ENCODE measurements at places on chromosomes 2 and 18.

- no peak for DNase-seq
Measured at GRCh38 chr2:64675860-64676259, 22.1 kb upstream of the SERTAD2 start.

- DNase-seq: no peak
Measured at GRCh38 chr2:67760995-67761394, 301.8 kb downstream of the C1D start.

- no peak for DNase-seq
Measured at GRCh38 chr18:10508591-10508990, 17.2 kb upstream of the NAPG start.

GRCh38 chr18:406677-407076, 93.8 kb downstream of the COLEC12 start:
- no peak for DNase-seq

DNA sequence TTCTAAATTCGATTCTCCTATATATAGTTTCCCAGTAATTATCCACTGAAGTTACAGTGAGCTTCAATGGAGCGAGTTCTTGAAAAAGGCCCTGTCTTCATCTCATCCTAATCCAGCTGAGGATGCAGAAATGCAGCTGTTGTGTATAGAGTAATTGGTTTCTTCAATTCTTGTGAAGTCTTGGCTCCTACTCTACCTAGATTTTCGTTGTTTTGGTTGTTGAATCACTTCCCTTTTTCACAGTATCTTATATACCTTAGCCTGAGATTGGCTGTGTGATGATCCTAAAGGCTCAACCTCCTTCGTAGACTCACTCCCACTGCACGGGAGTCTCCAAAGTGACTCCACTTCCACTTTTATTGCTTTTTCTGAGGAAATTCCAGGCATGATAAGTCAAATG, 280.4 kb downstream of the PARD3B start:
- no peak for DNase-seq

- DNase-seq: no peak
Measured at GRCh38 chr2:200748779-200749178, 62.9 kb upstream of the BZW1 start.

DNA sequence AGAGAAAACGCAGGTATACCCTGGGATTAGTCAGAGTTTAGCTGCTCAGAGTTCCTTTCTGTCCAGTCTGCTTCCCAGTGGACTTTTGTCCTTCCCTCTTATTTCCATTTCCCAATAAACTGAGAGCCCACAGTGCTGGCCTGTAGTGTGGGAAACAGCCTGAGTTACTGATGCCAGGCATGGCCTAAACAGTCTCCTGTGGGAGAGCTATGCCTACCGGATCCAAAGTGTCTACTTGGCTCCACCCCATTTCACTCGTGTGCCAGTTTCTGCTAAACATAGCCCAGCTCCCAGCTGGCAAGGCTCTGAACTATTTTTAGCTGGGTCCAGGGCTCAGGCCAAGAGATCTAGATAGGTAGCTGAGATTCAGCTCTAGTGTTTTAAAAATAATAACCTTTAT, 15.6 kb upstream of the PPP1CB start:
- no peak for DNase-seq

DNA sequence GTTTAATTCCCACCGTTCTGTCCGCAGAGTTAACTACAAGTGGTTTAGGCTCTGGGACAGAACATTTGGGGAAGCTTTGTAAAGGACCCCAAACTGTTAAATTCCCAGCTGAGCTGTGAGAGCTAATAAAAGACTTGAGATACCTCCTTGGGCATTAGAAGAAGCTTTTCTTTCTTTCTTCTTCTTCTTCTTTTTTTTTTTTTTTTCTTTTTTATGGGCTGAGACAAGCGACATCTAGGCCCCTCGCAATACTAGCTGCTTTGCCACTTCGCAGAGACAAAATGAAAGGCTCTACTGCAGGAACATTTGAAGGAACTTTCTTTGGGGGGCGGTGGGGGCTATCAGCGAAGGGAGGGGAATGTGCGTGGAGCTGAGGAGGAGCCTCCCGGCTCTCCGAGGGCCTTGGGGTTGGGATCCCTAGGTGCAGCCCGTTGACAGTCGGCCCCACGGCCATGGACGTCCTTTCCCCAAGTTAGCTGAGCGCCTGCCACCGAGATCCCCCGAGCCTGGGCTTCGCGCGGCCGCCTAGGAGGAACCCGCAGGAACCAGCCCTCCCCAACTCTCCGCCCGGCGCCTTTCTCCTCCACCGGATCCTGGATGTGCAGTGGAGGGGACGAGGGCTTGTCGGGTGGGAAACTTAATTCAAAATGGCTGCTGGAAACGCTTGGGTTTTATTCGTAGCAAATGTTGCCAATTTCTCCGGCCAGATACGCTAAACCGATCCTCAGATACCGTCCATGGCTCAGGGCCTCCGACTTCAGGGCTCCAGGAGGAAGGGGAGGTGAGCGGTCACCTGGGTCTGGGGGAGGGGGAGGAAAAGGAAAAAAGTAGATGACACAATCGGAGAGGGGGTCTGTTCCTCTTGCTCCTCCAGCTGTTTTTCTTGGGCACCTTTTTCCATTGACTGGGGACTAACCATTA, 4.2 kb downstream of the MEIS1 start:
- no peak for DNase-seq

- DNase-seq: no peak
Measured at GRCh38 chr2:24315669-24316068, 44.7 kb downstream of the ITSN2 start.

GRCh38 chr2:238655974-238656722, 191.7 kb upstream of the TWIST2 start:
- no peak for DNase-seq

DNA sequence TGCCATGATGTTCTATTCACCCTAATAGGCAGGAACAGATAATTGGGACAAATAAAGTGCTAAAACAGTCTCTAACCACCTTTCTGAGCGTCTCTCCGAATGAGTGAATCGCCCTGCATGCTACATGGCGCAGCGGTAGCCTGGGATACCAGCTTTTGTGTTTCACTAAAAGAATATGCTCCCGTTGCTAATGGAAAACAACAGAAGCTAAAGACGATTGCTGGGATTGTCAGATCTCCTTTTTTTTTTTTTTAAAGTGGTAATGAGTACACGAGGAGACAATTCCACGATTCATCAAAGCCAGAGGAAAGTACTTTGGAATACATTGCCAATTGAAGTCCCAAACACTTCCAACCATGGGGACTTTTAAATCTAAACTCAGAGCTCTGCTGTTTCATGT, 1815.3 kb upstream of the CELF4 start:
- no peak for DNase-seq

GRCh38 chr18:58453167-58453808, 175.6 kb downstream of the ALPK2 start:
- DNase-seq: no peak

DNA sequence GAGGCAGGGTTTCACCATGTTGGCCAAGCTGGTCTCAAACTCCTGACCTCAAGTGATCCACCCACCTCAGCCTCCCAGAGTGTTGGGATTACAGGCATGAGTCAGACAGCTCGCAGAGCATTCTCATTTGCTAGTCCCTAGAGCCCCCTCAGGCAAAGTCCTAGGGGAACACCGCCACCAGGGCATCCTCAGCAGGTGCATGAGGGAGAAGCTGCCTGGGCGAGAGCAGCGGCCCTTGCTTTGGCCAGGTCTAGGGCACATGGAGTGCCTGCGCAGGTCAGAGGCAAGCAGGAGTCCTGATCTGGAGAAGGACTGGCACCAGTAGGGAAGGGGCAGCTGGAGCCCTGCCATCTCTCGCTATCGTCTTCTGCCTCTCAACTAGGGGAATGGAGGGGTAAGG, 32.4 kb downstream of the NGEF start:
- DNase-seq: no peak
